ENCODE measurements at places on chromosomes 5 and 9.

GRCh38 chr5:32578363-32578762 lies 7.0 kb upstream of the SUB1 start:
- no peak for DNase-seq

GRCh38 chr5:21049901-21050300 lies 1061.9 kb upstream of the CDH18 start:
- DNase-seq, result no peak

DNA sequence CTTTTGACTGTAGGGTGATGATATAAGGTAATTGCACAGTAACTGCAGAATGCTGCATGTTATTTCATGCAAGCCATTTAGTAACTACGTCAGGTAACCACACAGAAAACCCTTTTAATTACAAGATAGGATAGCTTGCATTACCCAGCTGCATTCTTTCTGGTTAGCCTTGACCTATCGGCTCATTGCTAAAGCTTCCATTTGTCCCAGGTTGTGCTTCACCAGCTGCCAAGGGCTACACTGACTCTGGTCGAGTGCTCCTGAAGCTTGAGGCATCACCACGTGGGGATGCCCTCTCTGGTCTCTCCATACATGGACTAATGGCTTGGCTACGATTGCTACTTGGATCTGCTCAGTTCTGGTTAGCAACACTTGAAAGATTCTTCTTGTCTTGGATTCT lies 81.1 kb upstream of the SLC12A2 start:
- no peak for DNase-seq

DNA sequence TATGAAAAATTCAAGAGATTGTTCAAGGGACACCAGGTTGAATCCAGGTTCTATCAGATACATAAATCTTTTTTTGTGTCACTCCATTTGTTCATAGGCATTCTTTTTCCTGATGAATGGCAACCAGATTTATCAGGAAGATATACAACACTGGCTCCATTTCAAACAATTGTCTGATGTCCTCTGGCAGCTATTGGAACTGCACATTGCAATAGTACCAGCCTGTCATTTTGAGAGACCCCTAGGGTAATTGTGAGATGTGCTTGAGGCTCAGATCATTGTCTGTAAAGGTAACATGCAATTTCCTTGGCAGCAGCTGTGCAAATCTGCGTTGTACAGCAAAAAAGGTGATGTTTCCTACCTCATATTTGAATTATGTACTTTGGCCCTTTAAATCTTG lies 25.9 kb downstream of the KCTD16 start:
- DNase-seq, result no peak

DNA sequence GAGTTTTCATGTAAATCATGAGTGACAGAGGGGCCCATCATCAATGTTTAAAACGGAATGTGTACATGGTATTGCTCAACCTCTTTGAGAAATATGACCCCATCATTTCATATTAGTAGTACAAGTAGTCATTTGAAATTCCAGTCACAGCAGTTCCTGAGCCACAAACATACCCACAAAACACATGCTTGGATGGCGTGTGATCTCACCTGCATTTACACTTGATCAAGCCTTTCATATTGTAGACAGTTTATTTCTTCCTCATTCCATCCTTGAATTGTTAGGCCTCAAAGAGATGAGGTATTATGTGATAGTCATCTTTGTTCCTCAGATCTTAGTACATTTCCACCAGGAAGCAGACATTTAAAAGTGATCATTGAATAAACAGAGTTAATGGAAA lies 96.8 kb upstream of the TAS2R1 start:
- DNase-seq, result no peak

Measured in activated CD4-positive, alpha-beta T cell treated with anti-CD3 and anti-CD28 coated beads, Interleukin-2, amount 50 U/mL, for 4 hours (primary cell).